ENCODE measurements at places on chromosomes 7 and 10. TPM values are rescaled to one million over a fixed set of nuclear protein-coding genes. Genes with fewer than 3 reads are reported as not detected.

The KDM7A gene
- total RNA-seq = 12.4 TPM

DNA sequence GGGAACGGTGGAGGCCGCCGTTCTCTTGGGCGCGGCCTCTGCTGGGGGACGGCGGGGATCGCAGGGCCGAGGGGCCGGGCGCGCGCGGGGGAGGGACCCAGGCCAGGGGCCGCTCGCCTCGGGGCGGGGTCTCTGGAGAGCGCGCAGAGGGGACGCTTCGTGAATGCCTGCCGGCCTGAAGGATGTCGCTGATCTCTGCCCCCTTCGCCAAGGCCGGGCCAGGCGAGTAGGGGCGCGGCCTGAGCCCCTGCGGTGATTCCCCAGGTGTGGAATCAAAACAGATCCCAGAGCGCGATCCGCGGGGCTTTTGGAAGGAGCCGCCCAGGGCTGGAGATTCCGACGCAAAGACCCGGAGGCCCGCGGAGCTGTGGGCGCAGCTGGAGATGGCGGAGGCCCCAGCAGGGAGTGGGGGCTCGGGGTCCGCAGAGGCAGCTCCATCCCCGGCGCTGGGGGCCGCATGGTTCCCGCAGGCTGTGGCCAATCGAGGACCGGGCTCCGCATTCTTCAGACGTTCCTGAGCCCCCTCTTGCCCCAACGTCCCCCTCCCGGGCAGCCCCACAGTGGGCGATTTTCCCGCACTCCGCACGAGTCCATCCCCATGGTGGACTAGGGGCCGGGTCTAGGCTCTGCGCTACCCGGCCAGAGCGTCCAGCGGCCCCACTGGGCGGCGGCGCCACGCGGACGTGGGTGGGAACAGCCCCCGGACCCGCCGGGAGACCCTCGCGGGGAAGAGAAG lies 166.0 kb downstream of the ACTR3B start:
- no peak for DNase-seq

GRCh38 chr10:12337453-12338372 lies 11.6 kb upstream of the CAMK1D start:
- DNase-seq = no peak

GRCh38 chr7:157990881-157991250 lies 596.8 kb downstream of the PTPRN2 start:
- no peak for DNase-seq

- no peak for DNase-seq
Measured at GRCh38 chr10:129659508-129660268, 192.6 kb downstream of the MGMT start.

GRCh38 chr7:45430397-45430796 lies 143.8 kb upstream of the ADCY1 start:
- no peak for DNase-seq

The GARS1 gene
- total RNA-seq = 386 TPM

DNA sequence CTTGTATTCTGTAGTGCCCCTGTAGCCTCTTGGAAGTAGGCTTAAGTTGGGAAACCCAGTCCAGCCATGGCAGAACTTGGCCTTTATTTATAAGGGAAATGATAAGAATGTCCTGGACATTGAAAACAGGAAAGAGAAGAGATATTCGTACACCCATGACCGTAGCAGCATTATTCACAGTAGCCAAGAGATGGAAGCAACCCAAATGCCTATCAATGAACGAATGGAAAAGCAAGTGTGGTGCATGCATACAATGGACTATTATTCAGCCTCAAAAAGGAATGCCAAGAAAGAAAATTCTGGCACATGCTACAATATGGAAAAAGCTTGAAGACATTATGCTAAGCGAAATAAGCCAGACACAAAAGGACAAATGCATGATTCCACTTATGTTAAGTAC lies 315.3 kb downstream of the CXCL12 start:
- DNase-seq = no peak

GRCh38 chr7:36440880-36441279 lies 51.2 kb downstream of the ANLN start:
- peak; percentile 22 for DNase-seq

The CLDN3 gene
- not detected for total RNA-seq

DNA sequence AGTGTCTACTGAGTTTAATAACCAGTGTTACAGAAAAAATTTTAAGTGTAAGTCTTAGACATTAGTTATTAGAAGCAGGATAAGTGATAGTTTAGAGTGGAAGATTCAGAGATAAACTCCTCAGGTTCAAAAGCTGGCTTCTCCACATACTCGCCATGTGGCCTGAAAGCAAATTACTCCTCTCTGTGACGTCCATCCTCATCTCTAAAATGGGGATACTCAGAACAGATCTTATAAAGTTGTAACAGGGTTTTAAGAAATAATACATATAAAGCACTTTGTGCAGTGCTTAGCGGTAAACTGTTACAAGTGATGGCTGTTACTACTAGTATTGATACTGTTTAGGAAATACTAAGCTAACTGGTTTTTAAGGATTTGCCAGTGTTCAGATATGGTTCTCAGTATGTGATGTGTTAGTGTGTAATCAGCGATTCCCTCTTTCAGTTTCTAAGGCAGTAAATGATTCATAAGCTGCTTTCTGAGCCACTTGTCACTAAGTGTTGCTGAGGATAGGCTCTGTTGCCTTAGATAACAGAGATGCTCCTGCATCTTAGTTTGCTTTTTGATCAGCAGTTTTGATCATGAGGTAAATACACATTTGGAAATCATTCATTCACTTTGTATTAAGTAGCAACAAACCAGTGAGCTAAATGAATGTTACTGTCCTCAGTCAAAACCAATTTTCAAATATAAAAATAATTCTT lies 58.7 kb downstream of the CYP51A1 start:
- DNase-seq = no peak

GRCh38 chr10:6146013-6146785 lies 56.5 kb upstream of the PFKFB3 start:
- DNase-seq = no peak

The TUBAL3 gene
- total RNA-seq = 0.22 TPM

The MKX gene
- not detected for total RNA-seq

GRCh38 chr7:15557686-15558085 lies 4.1 kb downstream of the AGMO start:
- no peak for DNase-seq

GRCh38 chr10:75733135-75733890 lies 301.9 kb downstream of the LRMDA start:
- no peak for DNase-seq

- peak; percentile 34 for DNase-seq
Measured at GRCh38 chr7:42763137-42763551, 148.7 kb downstream of the C7orf25 start.

The SPDYE9 gene
- total RNA-seq = not detected

Measured in MCF 10A (cell line).